ENCODE measurements at places on chromosomes 6 and 20.

DNA sequence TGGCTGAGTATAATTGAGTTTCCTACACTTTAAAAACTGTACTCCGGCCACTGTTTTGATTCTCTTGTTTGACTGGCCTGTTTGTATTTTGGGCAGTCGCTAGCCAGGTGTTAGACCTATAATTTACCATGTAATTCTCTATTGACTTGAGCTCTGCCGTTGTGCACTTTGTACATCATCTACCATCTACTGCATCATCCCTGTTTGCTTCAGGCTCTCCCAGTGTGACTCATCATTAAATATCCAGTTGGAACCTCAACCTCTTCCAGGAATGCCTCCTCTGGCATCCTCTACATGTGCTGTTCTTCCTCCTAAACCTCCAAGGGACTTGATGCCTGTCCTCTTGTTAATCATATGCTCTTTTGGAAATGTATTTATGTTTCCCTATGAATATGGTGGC lies 72.3 kb downstream of the FARS2 start:
- DNase-seq = no peak

DNA sequence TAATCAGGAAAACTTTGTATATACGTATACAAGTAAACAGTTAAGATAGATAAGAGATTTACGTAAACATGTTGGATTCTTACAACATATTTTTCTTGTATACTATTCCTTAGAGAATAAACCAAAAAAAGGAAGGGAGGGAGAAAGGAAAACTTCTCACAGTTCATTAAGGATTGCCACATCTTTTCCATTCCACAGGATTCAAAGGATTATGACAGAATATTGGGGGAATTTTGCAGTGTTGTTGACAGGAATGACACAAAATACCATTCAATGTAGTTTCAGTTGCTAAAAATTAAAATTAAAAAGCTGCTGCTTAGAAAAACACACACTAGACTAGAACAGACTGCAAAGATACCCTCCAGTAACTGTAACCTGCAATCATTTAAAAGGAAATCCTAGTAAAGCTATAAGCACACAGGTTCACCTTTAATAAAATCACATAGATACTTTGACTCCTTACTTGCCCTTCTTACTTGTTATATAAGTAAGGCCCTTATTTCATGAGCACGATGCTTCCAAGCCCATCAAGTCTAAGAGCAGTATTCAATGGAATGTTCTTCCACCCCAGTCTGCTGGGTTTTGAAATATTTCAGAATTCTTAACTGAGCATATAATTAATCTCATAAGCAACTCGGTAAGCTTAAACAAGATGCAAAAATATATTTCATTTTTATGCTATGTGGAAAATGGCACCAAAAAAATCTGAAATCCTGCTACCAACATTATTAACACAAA lies 107.8 kb downstream of the SMLR1 start:
- no peak for DNase-seq

- DNase-seq = no peak
Observed at GRCh38 chr6:89637960-89638319, 607 bp downstream of the LYRM2 start.

GRCh38 chr6:79574630-79575225 lies 37.5 kb upstream of the LCA5 start:
- DNase-seq = no peak

DNA sequence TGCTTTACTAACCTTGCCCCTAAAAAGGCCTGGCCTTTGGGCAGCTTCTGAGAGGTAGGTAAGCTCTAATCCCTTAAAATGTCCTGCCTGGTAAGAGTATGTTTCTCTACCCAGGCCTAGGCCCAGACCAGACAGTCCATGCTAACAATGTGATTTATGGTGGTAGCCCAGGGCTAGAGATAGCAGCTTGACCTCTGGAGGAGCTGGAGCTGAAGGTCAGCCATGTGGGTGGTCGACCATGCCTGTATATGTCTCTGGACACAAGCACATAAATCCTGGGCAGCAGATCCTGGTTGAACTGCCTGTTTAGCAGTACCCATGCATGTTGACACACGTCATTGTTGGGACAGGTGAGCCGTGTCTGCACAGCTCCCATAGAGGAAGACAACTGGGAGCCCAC lies 62.1 kb upstream of the PHACTR1 start:
- DNase-seq = no peak

- no peak for DNase-seq
Observed at GRCh38 chr20:17171746-17172280, 55.0 kb upstream of the PCSK2 start.

DNA sequence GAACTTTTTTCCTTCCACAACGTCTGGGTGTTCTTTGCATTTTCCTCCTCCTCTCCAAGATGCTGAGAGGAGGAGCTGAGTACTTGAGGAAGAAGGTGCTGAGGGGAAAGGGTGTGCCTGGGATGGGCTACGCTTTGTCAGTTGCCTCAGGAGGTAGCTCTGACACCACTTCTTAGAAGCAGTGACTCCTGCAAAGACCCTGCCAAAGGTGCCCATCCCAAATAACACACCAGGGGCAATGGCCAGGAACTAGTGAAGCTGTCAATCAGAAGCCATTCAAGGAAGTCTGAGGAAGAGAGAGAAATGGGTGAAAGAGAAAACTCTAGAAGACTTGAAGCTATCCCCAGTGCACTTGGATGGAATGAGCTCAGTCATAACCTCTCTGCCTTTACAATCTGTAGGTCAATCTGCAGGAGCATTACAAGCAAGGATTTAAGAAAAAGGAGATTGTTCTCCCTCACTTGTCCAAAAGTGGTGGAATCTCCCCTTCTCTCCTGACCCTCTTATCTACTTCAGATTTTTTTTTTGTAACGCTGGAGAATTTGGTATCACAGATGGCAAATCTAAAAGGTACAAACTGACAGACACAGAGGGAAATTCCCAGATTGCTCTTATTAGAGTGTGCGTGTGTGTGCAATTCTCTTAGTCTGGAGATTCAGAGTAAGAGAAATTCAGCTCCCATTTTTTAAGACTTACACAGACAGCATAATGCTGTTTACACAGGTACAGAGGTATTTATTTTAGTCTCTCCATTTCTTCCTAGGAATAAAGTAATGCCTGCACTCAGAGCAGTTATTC lies 242.6 kb downstream of the GMPR start:
- no peak for DNase-seq

DNA sequence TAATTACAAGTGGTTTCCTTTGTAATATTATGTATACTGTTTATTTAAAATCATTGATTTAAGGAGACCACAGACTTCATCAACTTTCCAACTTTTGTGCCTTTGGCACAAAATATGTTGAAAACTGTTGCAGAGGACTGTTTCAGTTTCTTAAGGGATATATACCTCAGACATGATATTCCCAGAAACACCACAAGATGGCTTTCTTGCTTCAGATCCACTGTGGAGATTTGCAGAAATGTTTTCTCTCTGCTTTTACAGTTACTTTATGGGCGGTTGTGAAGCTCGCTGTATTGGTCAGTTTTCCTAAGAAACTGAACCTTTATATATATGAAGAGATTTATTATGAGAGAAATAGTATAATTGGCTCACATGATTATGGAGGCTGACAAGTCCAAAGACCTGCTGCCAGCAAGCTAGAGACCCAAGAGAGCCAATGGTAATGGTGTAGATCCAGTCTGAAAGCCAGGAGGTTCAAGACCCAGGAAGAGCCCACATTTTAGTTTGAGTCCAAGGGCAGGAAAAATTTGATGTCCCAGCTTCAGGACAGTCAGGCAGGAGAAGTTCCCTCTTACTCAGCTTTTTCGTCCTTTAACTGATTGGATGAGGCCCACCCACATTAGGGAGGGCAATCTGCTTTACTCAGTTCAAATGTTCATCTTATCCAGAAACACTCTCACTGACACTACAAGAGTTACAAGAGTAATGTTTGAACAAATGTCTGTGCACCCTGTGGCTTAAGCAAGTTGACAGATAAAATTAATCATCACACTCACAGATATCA lies 12.8 kb downstream of the ME1 start:
- DNase-seq = no peak

DNA sequence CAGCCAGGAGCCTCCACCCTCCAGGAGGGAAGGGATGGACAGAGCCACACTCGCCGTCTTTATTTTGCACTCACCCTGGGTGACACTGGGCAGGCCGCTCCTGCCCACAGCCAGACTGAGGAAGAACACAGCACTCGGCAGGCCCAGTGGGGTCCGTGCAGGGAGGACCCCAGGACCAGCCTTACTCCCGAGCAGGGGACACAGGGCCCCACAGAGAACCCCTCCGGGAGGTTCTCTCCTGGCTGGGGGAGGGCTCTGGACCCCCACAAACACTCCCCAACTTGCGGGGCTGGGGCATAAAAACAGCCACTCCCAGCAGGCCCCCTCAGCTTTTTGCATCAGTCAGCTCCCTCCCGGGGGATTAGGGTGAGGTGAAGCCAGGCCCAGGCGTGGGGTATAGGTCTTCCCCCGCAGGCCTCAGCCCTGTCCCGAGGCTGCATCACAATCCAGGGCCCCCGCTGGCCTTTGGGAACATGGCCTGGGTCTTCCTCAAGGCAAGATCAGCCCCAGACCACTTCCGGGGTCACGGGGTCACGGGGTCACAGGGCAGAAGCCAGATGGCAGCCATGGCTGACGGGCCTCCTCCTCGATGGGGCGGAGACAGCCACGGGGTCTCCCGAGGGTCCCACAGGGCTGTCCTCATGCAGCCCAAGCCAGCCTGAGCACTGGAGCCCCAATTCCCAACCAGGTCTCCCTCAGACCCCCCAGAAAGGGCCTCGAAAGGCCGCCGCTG lies 3.2 kb downstream of the TNFRSF6B start:
- DNase-seq = no peak

GRCh38 chr6:33072508-33073100 lies 845 bp downstream of the HLA-DPA1 start:
- no peak for DNase-seq

- no peak for DNase-seq
Observed at GRCh38 chr20:23308024-23308423, 42.6 kb upstream of the NXT1 start.

DNA sequence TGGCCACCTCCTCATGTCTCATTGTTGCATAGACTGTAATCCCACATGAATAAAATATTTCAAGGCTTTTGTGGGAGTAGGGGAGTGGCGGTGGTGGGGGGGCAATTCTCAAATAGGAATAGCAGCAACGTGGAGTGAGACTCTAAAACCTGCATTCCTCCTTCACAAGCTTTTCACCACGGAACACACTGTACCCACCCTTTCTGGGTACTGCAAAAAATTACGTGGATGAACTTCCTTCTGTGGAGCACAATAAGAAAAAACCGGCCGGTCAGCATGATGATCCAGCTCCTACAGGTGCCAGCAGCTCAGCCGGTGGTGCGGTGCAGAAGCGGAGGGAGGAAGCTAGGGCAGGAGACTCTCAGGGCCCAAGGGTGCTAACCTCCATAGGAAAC lies 930 bp upstream of the RRAGD start:
- DNase-seq = no peak

- no peak for DNase-seq
Observed at GRCh38 chr6:33029328-33030184, 20.2 kb upstream of the HLA-DOA start.

DNA sequence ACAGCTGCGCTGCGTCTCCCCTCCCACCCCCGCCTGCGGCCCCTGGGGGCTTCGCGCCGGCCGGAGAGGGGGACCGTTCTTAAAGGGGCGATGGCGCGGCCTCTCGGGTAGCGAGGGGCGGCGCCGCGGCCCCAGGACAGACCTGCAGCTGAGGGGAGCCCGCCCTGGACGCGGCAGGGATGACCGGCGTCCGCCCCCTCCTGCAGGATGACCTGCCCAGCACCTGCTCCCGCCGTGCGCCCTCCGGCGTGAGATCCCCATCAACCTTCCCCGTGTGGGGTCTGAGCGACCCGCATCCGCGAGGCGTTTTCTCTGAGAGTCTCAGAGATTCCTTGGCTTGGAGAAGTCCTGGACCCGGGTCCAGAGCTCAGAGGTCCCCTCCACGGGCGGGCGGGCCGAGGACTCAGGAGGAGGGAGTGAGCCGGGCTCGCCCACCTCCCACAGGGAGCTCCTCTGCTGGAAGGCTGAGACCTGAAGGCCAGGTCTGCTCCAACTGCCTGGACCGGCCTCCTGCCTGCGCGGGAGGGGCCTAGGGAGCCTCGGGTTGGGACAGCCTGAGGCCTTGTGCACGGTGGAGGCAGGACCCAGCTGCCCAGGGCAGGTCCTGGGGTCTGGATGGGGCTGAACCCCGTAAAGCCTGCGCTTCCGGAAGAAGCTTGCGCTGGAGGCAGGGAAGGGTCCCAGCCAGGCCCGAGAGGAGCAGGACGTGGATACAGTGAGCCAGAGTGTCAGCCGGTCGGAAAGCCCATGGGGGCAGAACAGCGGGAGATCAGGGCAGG lies 532 bp upstream of the NKAIN4 start:
- DNase-seq = no peak

DNA sequence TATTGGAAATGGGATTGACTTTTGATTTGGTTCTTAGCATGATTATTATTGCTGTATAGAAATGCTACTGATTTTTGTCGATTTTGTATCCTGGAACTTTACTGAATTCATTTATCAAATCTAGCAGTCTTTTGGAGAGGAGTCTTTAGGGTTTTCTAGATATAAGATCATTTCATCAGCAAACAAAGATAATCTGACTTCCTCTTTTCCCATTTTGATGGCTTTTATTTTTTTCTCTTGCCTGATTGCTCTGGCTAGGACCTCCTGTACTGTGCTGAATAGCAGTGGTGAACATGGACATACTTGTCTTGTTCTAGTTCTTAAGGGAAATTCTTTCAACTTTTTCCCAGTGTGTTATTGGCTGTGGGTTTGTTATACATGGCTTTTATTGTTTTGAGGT lies 64.6 kb downstream of the ZC2HC1B start:
- DNase-seq = no peak

GRCh38 chr6:106913676-106914280 lies 60.8 kb downstream of the CD24 start:
- DNase-seq = no peak

DNA sequence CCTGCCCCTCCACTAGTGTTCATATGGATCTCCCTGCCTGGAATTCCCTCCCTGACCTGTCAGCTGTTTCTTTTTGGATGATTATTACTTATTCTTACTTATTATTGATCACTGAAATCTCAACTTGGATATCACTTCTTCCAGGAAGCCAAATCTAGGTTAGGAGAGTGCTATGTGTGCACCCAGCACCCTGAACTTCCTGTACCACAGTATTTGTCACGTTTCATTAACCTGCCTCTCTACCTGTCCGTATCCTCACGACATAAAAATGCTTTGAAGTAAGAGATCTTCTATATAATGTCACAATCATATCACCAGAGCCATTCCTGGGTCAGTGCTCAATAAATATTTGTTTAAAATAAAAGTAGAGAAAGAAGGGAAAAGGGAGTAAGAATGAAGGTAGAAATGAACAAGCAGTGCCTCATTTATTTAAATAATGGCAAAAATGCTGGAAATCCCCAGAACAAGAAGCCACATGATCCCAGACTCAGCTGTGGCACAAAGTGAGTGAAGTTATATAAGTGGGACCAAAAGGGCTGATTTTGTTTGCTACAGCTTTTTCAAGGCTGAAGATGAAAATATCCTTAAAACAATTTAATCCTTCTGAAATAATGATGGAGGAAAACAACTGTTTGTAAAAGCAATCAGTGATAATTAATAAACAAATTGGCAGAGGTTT lies 88.0 kb upstream of the MANEA start:
- no peak for DNase-seq

All from stimulated activated CD8-positive, alpha-beta memory T cell treated with anti-CD3 and anti-CD28 coated beads, Interleukin-7, amount 100 ng/mL, for 24 hours (primary cell).